ENCODE measurements at places on chromosomes 5 and 9.

- DNase-seq: no peak
Observed at GRCh38 chr9:37408933-37409710, 13.4 kb upstream of the GRHPR start.

GRCh38 chr9:16192403-16193017, 639.7 kb downstream of the CCDC171 start:
- no peak for DNase-seq

GRCh38 chr9:82034956-82035731, 46.6 kb downstream of the SPATA31D1 start:
- DNase-seq: no peak

DNA sequence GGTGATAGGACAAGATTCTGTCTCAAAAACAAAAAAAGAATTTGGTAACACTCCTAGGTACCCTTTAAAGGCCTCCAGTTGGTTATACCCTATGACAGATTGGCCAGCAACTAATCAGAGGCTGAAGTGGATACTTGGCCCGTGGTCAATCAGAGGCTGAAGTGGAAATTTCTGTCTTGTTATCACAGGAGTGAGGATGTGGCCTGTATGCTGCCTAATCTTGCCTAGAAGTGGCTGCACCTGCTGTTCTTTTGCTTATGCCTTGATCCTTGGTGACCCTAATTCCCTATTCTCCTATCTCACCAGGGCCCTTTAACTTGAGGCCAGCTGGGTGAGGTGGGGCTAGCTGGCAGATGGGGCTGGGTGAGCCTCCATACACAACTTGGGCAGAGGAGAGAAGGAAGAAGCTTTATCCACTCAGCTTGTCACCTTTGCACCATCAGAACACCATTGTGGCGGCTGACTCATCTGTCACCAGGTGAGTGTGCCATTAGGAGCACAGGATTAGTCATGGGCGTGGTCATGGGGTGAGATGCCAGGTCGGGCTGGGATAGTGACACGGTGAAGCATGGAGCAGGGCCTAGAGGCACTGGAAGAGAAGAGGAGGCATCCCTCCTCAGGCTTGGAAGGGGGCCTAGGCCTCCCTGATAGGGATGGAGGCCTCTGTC, 41.5 kb downstream of the SAR1B start:
- DNase-seq: no peak

DNA sequence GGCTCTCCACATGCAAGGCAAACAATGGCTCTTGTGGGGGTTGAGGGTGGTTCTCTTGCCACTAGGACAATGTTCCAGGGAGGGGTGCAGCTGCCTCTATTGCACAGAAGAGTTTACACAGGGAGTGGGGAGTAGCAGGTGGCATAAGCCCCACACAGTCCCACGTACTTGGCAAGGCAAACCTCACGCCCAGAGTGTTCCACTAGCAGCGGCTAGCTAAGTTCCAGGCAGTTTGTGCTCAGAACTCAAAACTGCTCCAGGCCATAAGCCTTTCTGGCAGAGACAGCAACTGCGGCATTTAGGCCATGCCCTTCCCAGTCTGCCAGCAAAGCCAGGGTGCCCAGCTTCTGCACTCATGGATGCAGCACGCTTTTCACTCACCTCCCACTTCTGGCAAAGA, 29.0 kb upstream of the BTNL3 start:
- DNase-seq: no peak

- no peak for DNase-seq
Observed at GRCh38 chr5:54411176-54411575, 44.3 kb upstream of the HSPB3 start.

- no peak for DNase-seq
Observed at GRCh38 chr9:130665431-130666392, 1.3 kb downstream of the PRDM12 start.

- no peak for DNase-seq
Observed at GRCh38 chr5:14756478-14756877, 92.0 kb downstream of the OTULIN start.

- DNase-seq: no peak
Observed at GRCh38 chr5:113917997-113918396, 404.5 kb downstream of the YTHDC2 start.

GRCh38 chr5:107809201-107810034, 138.7 kb upstream of the EFNA5 start:
- DNase-seq: no peak

- no peak for DNase-seq
Observed at GRCh38 chr5:127809533-127809932, 106.3 kb downstream of the CCDC192 start.

DNA sequence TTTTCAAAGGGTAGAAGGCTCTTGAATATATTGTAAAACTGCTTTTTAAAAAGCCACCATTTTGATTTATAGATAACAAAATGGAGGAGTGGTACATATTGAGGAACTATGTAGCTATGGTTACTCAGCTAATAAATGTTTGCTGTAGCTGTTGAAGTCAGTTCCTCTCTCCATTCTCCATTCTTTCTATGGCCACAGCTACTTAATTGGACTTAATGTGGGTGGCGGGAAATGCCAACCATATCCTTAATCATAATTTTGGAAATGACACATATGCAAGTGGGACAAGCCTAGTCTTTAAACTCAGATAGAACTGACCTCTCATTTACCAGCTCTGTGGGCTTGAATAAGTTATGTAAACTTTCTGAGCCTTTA, 10.6 kb downstream of the CDKN2A start:
- DNase-seq: peak; percentile 83

DNA sequence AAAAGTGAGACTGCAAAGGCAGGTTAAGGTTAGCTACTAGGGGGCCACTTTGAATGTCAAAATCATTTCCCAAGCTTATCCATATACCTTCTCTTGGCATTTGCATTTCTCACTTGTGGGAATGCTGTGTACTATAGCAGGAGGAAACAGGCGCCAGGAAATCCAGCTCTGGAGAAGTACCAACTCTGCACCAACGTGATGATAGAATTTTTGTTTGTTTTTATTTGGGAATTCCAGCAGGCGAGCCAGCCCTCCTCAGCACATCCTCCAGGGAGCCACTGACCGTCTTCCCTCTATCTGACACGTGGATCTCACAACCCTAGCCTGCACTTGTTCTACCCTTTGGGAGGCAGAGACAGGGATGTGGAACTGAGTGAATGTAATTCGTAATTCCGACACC, 318.0 kb downstream of the ACTL7B start:
- DNase-seq: no peak

- no peak for DNase-seq
Observed at GRCh38 chr5:59064293-59064692, 481.4 kb downstream of the RAB3C start.

DNA sequence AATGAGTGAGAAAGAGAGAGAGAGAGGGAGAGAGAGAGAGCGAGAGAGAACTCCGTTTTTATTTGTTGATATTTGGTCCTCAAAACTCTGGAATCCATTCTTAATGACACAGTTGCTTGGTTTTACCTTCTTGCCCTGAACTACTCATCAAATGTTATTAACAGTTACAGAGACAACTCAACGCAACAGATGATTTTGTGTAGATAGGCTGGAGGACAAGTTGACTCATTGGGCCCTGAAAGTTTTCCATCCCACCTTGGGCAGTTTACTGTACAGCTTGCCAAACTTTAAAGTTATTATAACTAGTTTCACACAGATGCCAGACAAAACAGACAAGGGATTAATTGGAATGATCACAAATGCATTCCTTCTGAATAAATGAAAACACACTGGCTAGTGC, 339.9 kb downstream of the ARL15 start:
- no peak for DNase-seq

DNA sequence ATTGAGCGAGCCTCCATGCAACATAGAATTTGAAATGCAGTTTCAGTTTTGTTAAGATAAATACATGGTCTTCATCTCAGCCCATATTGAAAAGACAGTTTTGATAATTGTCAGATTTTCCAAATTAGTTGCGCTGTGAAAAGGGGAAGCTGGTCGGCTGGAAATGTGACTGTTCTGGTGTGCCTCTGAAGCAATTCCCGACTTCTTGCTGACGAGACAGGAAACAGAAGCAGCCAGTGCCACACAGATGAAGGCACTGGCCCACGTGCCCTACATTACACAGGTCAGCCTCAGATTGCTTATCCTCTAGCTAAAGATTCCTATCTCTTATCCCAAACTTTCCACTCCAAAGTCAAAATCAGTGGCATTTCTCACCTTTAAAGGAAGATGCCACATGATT, 214.1 kb upstream of the TLE4 start:
- DNase-seq: peak; percentile 78

DNA sequence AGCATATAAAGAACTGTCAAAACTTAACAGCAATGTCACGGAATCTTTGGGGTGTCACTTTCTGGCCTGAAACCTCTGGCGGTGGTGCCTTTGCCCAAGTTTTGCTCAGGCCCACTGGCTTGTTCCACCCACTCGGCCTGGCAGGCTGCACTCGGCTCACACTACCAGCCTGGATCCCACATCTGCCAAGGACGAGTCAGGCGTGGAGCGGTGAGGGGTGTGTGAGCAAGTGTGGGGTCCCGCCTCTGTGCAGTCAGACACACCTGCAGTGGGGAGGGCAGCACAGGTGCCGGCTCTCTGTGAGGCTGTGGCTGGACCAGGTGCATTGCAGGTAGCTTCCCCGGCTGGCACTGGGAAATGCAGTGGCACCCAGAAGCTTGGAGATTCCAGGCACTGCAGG, 40.0 kb downstream of the TSPAN17 start:
- no peak for DNase-seq

DNA sequence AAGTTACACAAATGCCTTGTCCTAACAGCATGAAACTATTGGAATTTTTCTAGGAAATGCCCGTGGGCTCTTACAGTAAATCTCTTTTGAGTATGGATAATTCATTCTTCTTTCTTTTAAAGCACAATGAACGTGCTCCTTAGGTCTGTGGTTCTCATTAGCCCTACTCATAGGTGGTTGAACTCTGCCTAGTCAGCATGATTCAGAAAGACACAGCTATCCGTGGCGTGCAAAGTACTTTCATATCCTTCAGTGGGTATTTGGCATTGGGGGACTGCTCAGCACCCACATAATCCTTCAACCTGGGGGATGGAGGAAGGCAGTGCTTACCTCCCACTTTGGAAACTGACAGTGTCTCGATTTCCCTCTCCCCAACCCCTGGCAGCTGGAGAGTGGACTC, 462.0 kb upstream of the CLINT1 start:
- no peak for DNase-seq

GRCh38 chr9:75053869-75054268, 25.8 kb upstream of the CARNMT1 start:
- no peak for DNase-seq

- no peak for DNase-seq
Observed at GRCh38 chr9:99154356-99154755, 49.4 kb downstream of the TGFBR1 start.

- peak; percentile 24 for DNase-seq
Observed at GRCh38 chr5:68048516-68048915, 167.0 kb upstream of the PIK3R1 start.

DNA sequence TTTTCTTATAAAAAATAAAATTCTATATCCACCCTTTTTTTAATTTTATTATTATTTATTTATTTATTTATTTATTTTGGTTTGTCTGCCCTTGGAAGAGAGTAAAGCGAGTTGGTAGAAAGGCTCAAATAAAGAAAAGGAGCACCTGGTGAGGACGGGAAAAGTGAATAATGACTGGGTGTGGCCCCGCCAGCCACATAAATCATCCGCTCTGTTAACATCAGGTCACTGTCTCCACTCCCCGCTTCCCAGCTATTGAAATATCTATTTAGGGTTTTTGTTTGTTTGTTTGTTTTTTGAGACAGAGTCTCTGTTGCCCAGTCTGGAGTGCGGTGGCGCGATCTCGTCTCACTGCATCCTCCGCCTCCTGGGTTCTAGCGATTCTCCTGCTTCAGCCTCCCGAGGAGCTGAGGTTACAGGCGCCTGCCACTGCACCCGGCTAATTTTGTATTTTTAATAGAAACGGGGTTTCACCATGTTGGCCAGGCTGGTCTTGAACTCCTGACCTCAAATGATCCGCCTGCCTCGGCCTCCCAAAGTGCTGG, 844 bp downstream of the POLR3G start:
- no peak for DNase-seq

- no peak for DNase-seq
Observed at GRCh38 chr9:14306672-14307660, 7.0 kb downstream of the NFIB start.

GRCh38 chr5:73418244-73418691, 30.3 kb downstream of the FOXD1 start:
- no peak for DNase-seq

DNA sequence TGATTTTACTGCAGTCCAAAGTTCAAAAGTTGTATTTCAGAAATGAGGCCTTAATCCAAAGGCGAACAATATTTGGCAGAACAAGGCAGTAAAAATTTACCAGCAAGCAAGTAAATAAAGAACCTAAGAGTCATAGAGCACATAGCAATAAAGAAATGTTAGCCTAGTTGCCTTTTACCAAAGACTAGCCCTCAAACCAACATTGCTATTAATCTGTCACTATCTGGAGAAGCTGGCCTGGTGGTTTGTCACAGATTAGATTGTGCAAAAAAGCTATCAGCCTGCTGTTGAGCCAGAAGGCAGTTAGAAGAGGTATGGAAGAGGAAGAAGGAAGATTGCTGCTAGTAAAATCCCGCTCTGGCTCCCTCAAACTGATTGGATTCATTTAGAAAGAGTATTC, 304.7 kb upstream of the KLF4 start:
- peak; percentile 50 for DNase-seq

GRCh38 chr5:133205649-133206048, 153.8 kb downstream of the HSPA4 start:
- DNase-seq: no peak

- no peak for DNase-seq
Observed at GRCh38 chr9:69028754-69029153, 6.8 kb upstream of the FXN start.

GRCh38 chr5:76801159-76801802, 17.5 kb upstream of the F2RL1 start:
- DNase-seq: no peak

- no peak for DNase-seq
Observed at GRCh38 chr5:130799015-130799414, 366.0 kb downstream of the HINT1 start.

DNA sequence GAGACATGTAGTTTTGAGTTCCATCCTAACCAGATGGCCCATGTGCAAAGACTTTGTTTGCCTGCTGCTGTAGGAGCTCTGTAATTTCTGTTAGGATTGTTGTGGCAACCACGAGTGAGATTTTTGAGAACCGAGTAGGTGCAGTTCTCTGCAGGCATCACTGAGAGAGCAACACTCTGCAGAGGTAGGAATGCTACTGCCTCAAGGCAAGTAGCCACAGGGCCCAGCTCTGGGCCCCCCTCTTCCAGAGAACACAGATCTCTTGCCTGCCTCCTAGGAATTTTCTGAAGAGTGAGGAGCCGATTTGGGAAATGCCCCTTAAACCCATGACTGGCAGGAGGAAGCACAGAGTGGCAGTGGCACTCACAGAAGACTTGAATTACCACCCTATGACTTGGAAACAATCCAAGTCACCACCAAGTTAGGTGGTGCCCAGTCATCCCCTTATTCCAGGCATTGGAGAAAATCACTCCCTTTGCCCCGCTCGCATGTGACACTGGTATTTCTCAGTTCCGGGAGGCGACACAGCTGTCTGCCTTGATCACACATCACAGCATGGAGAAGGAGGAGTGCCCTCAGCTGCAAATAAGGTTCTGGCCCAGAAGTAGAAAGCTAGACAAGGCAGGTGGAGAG, 52.5 kb upstream of the SLC2A8 start:
- DNase-seq: no peak
